Nephron progenitor cell (in vitro differentiated cells): ENCODE measurements at places on chromosomes 5 and 9.

DNA sequence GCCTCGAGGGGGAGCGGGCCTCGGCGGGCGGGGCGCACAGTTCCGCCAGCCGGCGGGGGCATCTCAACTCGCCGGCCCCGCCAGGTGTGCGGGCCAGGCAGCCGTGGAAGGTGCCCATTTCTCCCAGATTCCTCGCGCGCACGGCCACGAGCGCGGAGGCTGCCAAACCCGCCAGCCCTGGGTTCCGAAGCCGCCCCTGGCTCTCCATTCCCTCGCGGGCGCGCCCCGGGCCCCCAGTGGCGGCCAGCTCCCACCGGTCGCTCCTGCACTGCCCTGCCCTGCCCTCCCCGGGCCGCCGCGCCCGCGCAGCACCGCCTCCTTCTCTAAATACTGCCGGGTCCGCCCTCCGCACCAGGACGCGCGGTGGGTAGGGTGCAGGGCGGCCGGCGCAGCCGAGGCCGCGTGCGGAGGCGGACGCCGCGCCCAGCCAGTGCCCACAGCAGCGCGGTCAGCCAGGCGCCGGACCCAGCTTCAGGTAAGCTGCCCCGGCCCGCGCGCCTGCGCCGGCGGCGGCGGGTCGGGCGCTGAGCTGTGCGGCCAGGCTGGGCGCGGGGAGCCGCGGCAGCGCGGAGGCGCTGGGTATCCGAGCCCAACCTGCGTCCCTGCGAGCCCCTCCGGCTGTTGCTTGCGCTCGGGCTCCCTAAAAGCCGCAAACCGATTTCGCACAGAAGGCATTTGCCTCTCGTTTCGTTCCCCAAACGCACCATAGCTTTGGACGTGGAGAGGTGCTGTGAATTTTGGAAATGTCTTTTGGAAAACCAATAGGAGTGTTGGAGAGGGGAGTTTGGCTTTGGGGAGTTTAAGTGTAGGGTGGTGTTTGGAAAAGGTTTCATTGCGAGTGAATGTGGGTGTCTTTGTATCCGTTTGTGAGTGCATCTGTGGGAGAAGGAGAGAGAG lies at the start of gene TMEM171:
TMEM171 (plus strand) TSS at position 354 of the 897 bp plus-strand sequence. CDS start 2,799 bp downstream, outside the sequence.
- peak; percentile 71 for DNase-seq

GRCh38 chr5:82499725-82500244 lies 221.6 kb upstream of the RPS23 start:
- no peak for DNase-seq

- no peak for DNase-seq
Measured at GRCh38 chr5:142870532-142871362, 100.6 kb downstream of the ARHGAP26 start.

GRCh38 chr9:976943-977837 lies 735 bp downstream of the DMRT3 start:
- DNase-seq: peak; percentile 60

- DNase-seq: no peak
Measured at GRCh38 chr9:16485575-16486321, 384.7 kb downstream of the BNC2 start.

- no peak for DNase-seq
Measured at GRCh38 chr9:120344230-120344629, 235.7 kb downstream of the CDK5RAP2 start.

DNA sequence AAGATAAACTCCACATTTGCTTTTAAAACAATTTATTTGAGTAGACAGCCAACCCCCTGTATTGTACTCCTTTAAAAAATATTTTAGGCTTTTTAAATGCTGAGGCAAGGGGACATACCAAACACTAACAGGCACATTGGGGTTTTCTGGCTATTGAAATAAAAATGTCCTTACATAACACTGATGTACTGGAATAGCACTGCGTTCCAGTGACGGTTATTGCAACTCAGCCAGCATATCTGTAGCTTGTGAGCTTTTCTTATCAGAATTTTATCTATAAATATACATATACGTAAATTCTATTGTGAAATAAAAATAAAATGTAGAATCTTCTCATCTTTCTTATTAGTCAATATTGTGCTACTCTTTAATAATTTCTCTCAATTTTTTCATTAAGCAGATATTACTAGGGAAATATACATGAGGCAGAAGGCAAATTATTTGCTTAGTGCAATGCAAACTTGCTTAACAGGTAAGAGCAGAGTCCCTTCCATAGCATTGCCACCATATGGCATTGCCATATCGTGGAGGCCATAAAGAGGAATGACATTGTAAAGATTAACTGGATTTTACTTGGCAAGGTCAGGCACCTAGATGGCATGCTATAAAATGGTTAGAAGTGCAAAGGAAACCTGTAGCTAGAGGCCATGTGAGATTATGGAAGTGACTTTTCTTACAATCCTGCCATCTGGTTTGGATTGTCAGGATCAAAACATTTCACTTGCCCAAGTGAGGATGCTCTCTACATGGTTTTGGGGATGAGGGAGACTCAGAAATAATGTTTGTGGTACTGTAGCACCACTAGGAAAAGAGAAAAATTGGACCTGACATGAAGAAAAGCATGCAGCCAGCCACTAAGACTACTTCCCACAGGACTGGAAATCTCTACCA lies 94.8 kb upstream of the CDKN2B start:
- DNase-seq: no peak

GRCh38 chr5:79200573-79201183 lies 35.3 kb upstream of the JMY start:
- DNase-seq: no peak

- no peak for DNase-seq
Measured at GRCh38 chr5:59579101-59579823, 314.3 kb downstream of the PDE4D start.
